H1 (cell line): ENCODE measurements at places on chromosomes 1 and 21. TPM values are rescaled to one million over a fixed set of nuclear protein-coding genes. Genes with fewer than 3 reads are reported as not detected.

Gene C1orf167
- total RNA-seq: 0.90 and 1.3 TPM in 2 replicates

Gene CD53
- 0.55 and 0.56 TPM in 2 replicates for total RNA-seq

Gene TFF1
- not detected in 2 replicates for total RNA-seq

Gene KRTAP19-3
- total RNA-seq: not detected in 2 replicates

Gene SLC35F3
- 0.69 and 0.78 TPM in 2 replicates for total RNA-seq

Gene ZNF648
- 0.20 and 0.23 TPM in 2 replicates for total RNA-seq

DNA sequence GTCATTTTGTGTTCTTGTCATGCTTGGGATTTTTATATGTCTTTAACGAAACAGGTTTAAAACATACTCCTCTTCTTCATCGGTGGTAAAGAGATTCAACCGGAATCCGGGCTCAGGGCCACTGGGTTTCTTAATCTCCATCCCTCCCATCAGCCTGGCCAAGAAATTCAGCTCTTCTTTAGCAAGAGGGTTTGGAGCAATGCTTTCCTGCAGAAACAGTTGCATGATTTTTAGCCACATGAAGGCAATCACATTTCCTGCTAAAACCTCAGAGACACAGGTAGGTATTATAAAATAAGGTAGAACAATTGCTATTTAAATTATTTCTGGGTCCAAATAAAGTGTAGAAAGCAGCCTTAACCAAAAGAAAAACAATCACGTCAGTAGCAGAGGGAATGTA is 22.7 kb upstream of the LSM10 start:
- no peaks in the 10 kb centered on the region for H3K27me3 ChIP-seq
- H3K4me1 ChIP-seq: no peaks in the 10 kb centered on the region
- H3K4me3 ChIP-seq: no peak overlapping the region
- no peak for DNase-seq

GRCh38 chr1:6033986-6034749 is 11.5 kb upstream of the KCNAB2 start:
- no peak overlapping the region for H3K4me3 ChIP-seq
- H3K36me3 ChIP-seq: no peaks in the 10 kb centered on the region
- H3K4me1 ChIP-seq: peaks cover 13% of the 10 kb centered on the region; the same call in 1 of the 2 replicates
- no peak overlapping the region for H3K27ac ChIP-seq

DNA sequence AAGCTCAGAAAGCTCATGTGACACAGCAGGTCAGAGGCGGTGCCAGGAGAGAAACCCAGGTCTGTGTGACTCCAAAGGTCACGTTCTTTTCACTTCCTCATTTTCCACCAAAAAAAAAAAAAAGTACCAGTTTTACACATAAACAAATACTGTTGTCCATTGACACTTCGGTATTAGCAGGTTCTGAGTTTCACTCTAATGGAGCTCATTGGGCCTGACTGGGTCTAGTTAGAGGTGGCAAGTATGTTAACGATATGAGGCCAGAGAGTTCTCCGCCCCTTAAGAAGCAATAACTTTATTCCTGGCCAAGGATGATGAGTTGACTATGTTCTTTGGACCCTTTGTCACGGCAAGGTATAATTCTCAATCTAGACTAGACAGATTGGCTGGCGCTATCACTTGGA is 30.0 kb upstream of the SDE2 start:
- no peaks in the 10 kb centered on the region for H3K4me1 ChIP-seq
- no peak overlapping the region for H3K27ac ChIP-seq
- no peaks in the 10 kb centered on the region for H3K27me3 ChIP-seq
- DNase-seq: no peak
- no peak overlapping the region for H3K4me3 ChIP-seq
- H3K36me3 ChIP-seq: no peaks in the 10 kb centered on the region

GRCh38 chr1:54011316-54012007 is 6.5 kb downstream of the LDLRAD1 start:
- no peaks in the 10 kb centered on the region for H3K36me3 ChIP-seq
- no peak overlapping the region for H3K4me3 ChIP-seq
- H3K4me1 ChIP-seq: no peaks in the 10 kb centered on the region
- no peaks in the 10 kb centered on the region for H3K27me3 ChIP-seq
- DNase-seq: no peak

- H3K27ac ChIP-seq: no peak overlapping the region
- no peaks in the 10 kb centered on the region for H3K4me1 ChIP-seq
- H3K36me3 ChIP-seq: no peaks in the 10 kb centered on the region
- no peak for DNase-seq
- no peak overlapping the region for H3K4me3 ChIP-seq
Observed at GRCh38 chr1:174134003-174134659, 25.2 kb upstream of the RABGAP1L start.

DNA sequence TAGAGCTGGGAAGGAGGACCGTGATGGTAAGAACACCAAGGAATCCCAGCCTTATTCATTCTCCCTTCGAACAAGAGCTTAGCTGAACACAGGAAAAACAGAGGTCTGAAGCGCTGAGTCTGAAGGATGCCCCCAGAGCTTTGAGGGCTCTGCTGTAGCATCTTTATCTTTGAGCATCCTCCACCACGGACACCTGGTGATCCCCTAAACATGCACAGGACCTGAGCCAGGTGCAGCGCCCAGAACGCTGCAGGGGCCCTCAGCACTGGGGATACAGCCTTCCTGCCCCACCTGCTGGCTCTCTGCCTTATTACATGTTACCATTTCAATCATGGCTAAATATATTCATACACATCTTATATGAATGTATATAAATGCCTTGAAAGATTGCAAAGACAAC is 7.7 kb upstream of the GPATCH4 start:
- H3K27me3 ChIP-seq: no peaks in the 10 kb centered on the region
- no peaks in the 10 kb centered on the region for H3K36me3 ChIP-seq
- peak; percentile 62 for DNase-seq
- H3K4me3 ChIP-seq: no peak overlapping the region

- DNase-seq: no peak
- H3K27ac ChIP-seq: no peak overlapping the region
- no peaks in the 10 kb centered on the region for H3K36me3 ChIP-seq
- no peaks in the 10 kb centered on the region for H3K27me3 ChIP-seq
- no peak overlapping the region for H3K4me3 ChIP-seq
Observed at GRCh38 chr1:27507960-27508665, 18.1 kb upstream of the WASF2 start.

GRCh38 chr1:81558291-81559076 is 242.2 kb upstream of the ADGRL2 start:
- no peak overlapping the region for H3K4me3 ChIP-seq
- H3K27ac ChIP-seq: no peak overlapping the region
- H3K36me3 ChIP-seq: no peaks in the 10 kb centered on the region

GRCh38 chr1:208917723-208918122 is 665.8 kb upstream of the CAMK1G start:
- no peak overlapping the region for H3K4me3 ChIP-seq
- H3K27ac ChIP-seq: no peak overlapping the region
- no peaks in the 10 kb centered on the region for H3K27me3 ChIP-seq
- no peaks in the 10 kb centered on the region for H3K36me3 ChIP-seq
- DNase-seq: no peak

DNA sequence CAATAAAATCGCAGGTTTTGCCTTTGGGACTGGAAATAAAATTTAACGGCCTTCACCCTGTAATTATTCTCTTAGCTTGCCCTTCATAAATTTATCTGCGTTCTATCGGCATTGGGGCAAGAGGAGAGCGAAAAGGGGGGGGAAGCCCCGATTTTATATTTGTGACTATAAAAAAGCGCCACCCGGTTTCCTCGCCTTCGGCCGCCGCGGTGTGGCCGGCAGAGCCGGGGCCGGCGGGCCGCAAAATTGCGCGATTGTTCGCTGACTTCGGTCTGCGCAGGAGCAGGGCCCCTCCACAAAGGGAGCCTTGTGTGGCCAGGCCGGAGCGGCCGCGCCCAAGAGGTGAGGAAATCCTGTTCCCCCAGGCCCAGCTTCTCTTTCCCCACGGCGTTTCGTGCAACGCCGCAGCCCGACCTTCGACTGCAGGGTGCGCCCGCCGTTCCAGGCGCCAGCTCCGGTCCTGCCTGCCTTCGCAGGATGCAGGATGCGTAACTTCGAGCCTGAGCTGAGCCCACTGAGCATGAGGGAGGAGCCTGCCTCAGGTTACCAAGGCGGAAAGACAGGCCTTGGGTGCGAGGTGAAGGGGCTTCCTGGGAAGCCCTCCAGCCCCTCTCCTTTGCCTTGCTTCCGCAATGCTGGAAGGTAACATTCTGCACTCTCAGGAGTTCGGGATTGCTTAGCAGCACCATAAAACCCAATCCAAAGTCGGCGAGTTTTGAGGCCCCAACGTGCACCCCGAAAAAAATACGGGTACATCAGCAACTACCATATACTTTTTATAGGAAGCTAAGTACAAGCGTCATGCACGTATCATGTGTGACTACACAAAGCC is 4.9 kb upstream of the TBX15 start:
- peaks cover 100% of the 10 kb centered on the region for H3K27me3 ChIP-seq
- H3K27ac ChIP-seq: no peak overlapping the region
- DNase-seq: no peak
- H3K4me1 ChIP-seq: peaks cover 19% of the 10 kb centered on the region

GRCh38 chr1:20982316-20982715 is 194.4 kb downstream of the EIF4G3 start:
- no peaks in the 10 kb centered on the region for H3K27me3 ChIP-seq
- no peak overlapping the region for H3K4me3 ChIP-seq
- no peak for DNase-seq
- H3K36me3 ChIP-seq: no peaks in the 10 kb centered on the region
- no peaks in the 10 kb centered on the region for H3K4me1 ChIP-seq
- H3K27ac ChIP-seq: no peak overlapping the region

DNA sequence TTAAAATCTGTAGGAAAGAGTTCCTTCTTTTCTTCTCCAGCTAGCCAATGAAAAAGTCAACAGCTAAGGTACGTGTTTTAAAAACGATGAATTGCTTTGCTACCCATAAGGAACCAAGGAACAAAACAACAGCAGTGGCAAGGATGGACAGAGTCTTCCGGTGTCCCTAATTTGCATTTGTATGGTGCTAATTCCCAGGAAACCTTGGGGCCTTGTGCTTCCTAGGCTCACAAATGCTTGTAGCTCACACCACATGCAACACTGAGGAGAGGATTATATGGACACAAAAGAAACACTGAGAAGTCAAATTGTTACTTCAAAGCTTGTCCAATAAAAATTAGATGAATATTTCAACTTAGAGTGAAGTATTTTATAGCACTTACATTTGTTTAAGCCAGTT is 1.8 kb upstream of the PGBD5 start:
- peak overlapping the region; percentile 69; the same call in 1 of the 2 replicates for H3K27ac ChIP-seq
- no peaks in the 10 kb centered on the region for H3K36me3 ChIP-seq
- no peak for DNase-seq
- peak overlapping the region; percentile 64; the same call in 1 of the 2 replicates for H3K4me3 ChIP-seq
- peaks cover 17% of the 10 kb centered on the region for H3K27me3 ChIP-seq
- H3K4me1 ChIP-seq: peaks cover 16% of the 10 kb centered on the region
